ENCODE measurements at places on chromosomes 12 and 14.

- DNase-seq = no peak
Observed at GRCh38 chr12:67813456-67813904, 164.9 kb downstream of the DYRK2 start.

- DNase-seq = peak; percentile 16
Observed at GRCh38 chr12:89889062-89889461, 180.4 kb upstream of the ATP2B1 start.

DNA sequence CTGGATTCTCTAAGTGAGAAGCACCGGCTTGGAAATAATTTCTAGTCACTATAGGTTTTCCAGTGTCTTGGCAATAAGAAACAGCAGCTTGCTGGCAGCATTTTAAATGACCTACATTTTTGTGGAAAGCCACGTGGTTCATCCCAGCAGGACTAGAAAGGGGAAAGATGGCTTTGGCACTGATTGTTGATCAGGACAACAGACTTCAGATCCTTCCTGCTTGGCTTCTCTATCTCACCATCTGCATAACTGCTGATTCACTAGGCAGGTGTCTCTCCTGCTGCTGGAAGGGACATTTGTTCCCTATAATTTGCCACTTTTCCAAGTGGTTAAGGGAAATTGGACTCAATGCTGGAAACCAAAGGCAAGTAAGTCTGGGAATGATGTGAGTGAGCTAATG, 131.0 kb downstream of the TTC8 start:
- no peak for DNase-seq

DNA sequence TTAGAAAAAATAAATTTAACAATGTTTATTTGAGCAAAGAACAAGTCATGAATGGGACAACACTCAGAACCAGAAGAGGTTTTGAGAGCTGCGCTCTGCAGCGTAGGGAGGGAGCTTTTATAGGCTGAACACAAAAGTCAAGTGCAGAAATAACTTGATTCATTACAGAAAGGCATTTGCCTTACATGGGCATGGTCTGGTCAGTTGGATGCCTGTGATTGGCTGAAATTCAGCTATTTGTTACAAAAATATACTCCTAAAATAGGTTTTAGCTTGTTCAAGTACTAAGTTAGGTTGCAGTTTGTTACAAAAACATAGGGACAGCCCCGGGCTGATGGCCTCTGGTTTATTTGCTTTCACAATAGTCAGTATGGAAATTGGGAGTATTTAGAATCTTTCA, 118.0 kb downstream of the NUAK1 start:
- no peak for DNase-seq

DNA sequence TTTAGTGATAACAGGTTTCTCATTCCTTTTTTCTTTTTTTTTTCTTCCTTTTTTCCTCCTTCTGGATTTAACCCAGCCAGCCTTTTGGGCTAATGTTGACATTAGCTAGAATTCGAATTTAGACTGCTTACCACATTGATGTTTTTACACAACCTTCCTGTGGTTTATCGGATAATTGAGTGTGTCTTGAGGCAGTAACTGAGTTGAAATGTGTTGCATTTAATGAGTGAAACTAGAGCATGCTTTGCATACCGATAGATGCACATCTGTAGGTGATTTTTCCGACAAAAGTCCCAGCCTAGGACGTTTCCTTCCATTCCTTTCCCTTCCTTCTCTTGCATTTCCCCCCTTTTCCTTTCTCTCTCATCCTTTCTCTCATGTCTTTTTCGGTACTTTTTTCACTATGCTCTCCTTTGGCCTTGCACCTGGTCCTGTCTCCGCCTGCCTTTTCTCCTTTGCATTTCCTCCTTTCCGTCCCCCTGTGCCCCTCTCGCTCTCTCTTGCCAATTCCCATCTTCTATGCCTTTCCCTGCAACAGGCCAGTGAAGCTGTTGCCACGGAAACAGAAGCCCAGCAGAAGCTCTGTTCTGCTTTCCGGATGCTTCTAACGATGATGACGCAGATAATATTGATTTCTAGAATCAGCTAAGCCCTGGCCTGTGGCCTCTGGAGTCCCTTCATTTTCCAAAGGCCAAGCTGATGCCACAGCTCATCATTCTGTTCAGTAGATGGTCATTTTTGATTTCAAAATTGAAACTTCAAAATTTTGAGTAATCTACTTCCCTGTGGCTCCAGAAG, 76.1 kb downstream of the SLC25A47 start:
- no peak for DNase-seq

- peak; percentile 62 for DNase-seq
Observed at GRCh38 chr12:64099397-64099796, 122.7 kb downstream of the KICS2 start.

GRCh38 chr12:52523824-52524223, 3.6 kb upstream of the KRT5 start:
- DNase-seq = no peak

DNA sequence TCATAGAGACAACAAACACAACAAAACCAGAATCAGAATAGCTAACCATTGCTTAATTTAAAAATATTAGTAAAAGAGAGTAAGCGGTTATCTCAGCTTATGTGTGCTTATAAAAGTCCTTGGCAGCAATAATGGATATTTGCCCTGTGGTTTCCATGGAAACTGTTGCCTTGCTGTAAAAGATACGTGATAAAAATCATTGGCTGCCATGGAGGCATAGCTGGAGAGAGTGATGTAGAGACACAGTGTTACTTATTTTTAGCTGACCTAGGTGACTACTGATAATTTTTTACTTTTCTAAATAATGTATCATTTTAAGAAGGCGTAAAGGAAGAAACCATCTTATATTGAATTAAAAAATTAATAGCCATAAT, 92.9 kb downstream of the ERC1 start:
- peak; percentile 14 for DNase-seq
